ENCODE measurements at places on chromosomes 4 and X.

DNA sequence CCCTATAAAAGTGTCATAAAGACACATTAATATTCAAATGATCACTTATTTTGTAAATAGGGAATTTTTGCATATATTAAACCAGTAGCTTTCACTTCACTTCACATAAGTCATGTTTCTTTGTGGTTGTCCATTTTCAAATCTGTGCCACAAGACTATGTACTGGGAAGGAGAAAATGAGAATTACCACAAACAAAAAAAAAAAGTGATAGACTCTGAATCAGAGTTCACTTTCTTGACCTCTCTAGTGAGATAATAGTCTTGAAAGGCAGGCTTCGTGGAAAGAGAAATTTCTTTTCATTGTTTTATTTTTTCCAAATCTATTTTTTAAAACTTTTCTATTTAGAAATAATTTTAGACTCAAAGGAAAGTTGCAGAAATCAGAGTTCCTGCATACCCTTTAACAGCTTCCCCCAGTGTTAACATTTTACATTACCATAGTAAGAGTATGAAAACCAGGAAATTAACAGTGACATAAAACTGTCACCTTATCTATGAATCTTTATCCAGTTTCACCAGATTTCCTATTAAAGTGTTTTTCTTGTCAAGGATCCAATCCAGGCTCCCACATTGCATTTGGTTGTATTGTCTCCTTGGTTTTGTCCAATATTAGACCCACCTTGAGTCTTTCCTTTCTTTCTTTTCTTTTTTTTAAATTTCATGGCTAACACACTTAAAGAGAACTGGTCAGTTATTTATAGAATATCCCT is 215.4 kb upstream of the PGRMC2 start:
- no peak for DNase-seq

DNA sequence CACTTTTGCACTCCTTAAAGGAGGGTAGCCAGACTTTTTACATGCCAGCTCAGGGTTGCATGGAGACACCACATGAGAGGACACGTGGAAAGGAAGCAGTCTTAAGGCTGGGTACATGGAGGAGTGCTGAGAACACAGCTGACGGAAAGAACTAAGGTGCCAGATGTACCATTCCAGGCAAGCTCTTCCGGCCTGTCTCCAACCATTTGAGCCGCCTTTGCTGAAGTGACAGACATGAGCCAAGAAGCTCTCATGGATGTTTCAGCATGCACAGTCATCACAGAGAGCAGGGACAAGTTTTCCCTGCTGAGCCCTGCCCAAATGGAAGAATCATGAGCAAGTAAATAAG is 83.4 kb upstream of the BMP2K start:
- no peak for DNase-seq

- no peak for DNase-seq
Observed at GRCh38 chr4:68401231-68401630, 46.0 kb upstream of the TMPRSS11E start.

- peak; percentile 45 for DNase-seq
Observed at GRCh38 chrX:136147976-136148375, 643 bp downstream of the FHL1 start.

DNA sequence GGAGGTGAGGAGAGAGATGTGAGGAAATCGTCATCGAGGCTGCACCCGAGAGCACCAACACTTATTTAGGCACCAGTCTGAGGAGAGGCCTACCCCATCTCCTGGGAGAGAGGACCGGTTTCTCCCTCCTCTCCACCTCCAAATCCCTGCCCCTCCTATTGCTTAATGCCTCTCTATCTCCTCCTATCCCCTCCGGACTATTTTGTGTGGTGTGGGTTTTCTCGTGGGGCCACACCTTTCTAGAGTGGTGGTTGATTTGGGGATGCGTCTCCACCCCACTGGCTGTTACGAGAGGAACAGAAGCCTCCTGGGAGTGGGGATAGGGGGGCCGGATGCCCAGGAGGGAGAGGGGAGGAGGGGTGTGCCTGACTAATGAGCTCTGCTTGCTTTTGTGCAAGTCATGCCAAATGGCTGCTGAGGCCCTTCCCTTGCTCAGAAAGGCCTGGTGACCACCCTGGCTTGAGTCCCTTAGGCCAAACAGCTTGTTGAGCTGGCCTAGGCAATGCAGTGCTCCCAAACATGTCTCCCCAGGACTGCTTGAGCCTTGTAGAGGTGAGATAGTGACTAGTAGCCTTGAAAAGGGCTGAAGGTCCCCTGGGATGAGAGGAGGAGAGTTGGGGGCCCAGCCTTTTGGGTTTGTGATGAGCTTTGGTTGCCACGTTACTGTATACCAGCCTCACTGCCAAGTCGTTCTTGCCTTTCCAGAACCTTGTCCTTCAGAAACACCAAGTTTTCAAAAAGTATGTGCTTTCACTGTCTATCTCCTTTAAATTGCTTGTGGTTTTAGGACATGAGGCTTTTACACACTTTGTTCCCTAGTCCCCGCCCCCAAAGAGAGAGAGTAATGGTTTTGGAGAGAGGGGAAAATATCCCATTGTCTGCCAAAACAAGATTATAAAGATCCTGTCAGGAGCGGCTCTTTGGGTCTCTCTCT is 1.2 kb downstream of the MSN start:
- DNase-seq, result peak; percentile 68

DNA sequence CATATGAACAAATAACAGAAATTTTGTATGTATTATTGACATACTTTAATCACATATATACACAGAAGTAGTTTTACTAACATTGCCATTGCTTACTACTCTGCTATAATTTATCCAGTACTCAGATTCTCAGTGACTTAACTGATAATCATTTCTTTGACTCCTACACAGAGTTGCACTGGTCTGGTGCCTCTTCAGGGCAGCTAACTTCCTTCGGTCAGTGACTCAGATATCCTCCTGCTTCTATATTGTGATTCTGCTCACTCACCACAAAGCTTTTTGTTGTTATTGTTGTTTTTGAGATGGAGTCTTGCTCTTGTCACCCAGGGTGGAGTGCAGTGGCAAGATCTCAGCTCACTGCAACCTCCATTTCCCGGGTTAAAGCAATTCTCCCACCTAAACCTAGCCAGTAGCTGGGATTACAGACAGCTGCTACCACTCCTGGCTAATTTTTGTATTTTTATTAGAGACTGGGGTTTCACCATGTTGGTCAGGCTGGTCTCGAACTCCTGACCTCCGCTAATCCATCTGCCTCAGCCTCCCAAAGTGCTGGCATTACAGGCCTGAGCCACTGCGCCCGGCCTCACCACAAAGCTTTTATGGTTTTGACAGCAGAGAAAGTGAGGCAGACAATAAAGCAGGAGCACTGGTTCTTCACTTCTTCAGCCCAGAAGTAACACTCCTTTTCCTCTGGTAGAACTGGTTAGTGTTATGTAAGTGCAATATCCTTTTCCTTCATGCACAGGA is 499.3 kb downstream of the EPHA5 start:
- no peak for DNase-seq

DNA sequence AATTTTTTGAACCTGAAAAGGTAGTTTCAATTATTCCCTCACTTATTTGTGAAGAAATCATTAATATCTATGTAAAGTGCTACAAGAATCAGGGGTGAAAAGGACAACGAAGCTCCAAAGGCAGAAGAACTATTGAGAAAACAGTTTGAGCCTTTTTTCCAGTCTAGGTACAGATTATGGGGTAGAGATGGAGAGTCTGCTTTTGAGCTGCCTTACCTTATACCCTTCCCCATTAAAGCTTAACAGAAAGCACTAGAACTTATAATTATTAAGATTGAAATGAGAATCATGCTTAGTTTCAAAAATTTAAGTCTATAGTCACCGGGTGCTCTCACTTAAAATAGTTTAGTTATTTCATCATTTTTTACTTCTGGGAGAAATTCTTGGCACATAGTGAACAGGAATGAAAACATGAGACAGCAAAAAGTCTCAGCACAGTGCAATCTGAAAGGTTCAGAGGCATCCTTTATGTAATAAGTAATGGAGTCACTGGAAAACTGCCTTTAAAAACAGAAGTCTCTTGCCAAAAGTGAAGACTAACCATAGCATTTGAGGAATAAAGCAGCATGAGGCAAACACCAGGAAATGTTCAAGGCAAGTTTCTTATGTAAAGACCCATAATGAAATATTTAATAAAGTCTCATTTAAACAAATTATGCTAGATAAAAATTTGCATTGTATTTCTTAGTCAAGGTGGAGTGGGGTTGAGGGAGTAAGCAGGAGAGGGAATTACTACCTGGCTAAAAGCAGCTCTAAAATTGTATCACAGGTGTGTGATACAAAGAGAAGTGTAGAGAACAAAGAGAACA is 5.1 kb upstream of the DCLK2 start:
- DNase-seq, result no peak

DNA sequence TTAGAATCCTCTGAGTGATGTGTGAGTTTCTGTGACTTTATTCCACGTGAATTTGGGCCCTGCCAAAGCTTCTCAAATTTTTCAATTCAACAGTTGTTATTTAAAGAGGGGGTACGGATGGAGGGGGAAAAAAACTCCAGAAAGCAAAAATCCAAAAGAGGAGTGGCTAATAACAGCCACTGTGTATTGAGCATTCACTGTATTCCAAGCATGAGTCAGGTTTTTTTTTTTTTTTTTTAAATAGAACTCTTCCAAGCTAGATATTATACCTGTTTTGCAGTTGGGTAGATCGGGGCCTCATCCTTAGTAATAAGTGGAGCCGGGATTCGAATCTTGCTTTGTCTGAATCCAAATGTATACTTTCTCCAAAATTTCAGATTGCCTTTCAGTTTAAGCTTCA is 6.4 kb upstream of the RHOH start:
- no peak for DNase-seq

- no peak for DNase-seq
Observed at GRCh38 chr4:25590171-25590570, 65.5 kb upstream of the SLC34A2 start.

DNA sequence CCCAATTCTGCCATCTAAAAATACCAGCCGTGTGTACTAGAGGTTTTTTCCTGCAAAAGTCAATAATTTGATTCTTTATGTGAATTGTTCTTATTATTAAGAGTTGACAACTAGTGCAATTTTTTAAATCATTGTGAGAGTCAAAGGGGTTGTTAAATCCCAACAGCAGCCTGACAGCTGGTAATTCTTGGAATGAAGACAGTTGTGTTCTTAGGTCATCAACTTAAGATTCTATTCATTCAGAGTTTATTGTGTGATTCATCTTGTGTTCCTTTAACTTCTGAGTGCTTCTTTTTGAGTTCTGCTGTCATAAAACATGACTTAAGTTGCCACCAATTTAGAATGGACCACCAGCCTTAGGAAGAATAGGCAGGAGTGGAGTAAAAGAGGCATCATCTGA is 329.0 kb downstream of the NAF1 start:
- DNase-seq, result no peak

DNA sequence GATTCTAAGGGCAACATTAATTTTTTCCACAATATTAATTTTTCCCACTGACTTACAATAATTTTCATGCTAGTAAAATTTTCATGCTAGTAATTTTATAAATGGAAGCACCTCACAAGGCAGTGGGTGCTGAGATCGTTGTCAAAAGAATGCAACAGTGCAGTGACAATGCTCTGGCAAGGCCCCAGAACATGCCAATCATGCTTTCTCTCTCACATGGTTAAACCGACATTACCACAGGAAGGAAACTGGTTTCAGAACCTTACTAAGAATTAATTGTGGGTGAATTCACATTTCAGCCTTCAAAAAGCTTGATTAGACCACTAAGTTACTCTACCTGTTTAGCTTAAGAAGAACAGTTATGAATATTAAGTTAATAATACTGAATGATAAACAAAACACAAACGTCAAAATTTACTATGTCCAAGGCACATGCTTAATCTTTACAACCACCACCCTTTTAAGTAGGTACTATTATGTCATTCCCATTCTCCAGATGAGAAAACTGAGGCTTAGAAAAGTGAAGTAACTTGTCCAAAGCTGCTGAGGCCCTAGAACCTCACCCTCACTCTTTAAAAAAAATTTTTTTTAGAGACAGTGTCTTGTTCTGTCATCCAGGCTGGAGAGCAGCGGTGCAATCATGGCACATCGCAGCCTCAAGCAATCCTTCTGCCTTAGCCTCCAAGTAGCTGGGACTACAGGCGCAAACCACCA is 10.0 kb upstream of the OPHN1 start:
- no peak for DNase-seq
